Activated T-helper 9 cell treated with anti-CD3 and anti-CD28 coated beads, Interleukin-2, amount 50 U/mL, for 16 hours (primary cell): ENCODE measurements at places on chromosomes 1 and 21.

GRCh38 chr1:224106568-224107281, 7.2 kb upstream of the FBXO28 start:
- no peak for DNase-seq

GRCh38 chr1:167555971-167556714, 2.6 kb upstream of the CREG1 start:
- peak; percentile 54 for DNase-seq

DNA sequence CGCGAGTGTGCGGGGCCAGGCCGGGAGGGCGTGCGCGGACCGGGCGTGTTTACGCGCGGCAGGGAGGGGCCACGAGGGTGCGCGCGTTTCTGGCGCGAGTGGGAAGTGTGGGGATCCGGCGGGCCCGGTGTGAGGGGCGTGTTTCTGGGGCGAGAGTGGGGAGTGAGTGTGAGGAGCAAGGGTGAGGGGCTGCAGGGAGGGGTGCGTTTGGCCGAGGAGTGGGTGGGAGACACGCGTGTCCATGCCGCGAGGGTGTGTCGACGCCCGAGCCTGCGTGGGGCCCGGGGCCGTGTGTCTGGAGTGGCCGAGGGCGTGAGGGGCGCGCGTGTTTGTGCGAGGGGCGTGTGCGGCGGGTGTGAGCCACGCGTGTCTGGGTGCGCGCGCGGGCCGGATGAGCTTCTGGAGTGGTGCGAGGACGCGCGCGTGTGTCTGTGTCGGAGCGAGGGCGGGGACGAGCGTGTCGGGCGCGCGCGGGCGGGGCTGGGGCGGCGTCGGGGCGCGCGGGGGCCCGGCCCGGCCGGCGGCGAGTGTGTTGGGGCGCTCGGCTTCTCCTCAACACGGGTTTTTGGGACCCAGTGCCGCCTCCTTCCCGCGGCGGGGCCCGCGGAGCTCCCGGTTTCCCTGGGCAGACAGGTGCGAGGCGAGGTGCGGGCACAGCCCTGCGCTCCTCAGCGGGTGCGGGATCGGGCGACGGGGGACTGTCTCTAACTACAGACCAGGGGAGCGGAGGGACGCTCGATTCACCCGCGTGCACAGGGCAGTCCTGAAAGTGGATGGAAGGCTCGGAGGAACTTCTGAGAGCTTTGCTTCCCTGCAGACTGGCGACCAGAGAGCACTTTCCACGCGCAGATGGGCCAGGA, 65.8 kb upstream of the VAMP3 start:
- DNase-seq, result peak; percentile 31

DNA sequence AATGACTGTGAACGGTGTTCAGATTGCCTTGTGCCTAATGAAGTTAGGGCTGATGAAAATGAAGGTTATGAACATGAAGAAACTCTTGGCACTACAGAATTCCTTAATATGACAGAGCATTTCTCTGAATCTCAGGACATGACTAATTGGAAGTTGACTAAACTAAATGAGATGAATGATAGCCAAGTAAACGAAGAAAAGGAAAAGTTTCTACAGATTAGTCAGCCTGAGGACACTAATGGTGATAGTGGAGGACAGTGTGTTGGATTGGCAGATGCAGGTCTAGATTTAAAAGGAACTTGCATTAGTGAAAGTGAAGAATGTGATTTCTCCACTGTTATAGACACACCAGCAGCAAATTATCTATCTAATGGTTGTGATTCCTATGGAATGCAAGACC, 96.6 kb downstream of the ZFYVE9 start:
- DNase-seq, result no peak

DNA sequence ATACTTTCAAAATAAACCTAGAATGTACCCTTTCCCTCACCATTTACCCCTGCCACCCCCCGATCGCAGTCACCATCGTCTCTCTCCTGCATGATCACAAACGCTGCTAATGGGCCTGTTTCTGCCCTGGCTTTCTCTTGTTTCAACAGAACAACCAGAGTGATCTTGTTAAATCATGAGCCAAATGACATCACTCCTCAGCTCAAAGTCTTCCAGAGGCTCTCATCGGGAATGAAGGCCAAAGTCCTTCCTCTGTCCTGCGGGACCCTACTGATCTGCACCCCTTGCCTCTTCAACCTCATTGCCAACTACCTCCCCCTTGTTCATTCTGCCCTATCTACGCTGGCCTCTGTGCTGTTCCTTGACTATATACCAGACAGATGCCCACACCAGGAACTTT, 39.4 kb upstream of the PTGFRN start:
- DNase-seq, result no peak

- no peak for DNase-seq
Observed at GRCh38 chr1:231242516-231243198, 1.6 kb downstream of the GNPAT start.

DNA sequence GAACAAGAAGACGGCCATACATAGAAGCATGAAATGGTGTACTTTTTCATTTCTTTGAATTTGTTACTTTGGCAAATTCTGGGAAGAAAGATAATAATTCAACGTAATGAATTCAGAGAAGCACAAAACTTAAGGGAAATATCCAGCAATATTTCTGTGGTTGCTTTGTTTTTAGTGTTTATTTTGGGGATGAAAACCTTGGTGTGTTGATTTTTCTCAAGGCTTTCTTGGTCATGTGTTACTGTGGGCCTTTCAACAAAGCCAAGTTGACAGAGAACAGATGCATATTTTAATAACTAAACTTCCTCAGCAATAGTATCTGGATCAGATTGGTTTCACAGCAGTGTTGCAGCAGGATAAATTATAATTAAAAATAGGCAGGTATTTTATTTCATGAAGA, 273.5 kb downstream of the GPR52 start:
- DNase-seq, result no peak

- DNase-seq, result no peak
Observed at GRCh38 chr1:25832336-25833037, 12.7 kb downstream of the MTFR1L start.

GRCh38 chr1:7538849-7539768, 232.0 kb upstream of the VAMP3 start:
- DNase-seq, result no peak

DNA sequence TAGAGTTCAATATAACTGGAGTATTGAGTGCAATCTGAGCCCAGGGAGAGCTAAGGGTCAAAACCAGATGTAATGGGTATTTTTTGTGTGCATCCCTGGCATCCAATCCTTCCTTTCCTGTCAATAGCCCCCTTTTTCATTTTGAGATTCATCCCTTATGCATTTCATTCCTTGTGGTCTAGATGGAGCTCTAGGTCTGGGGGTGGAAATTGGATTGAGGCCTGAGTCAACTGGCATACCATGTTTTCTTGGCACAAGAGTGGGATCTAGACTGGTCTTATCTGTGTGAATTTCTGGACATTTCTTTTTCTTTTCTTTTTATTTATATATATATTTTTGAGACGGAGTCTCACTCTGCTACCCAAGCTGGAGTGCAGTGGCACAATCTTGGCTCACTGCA, 67.3 kb upstream of the RAB3GAP2 start:
- no peak for DNase-seq

DNA sequence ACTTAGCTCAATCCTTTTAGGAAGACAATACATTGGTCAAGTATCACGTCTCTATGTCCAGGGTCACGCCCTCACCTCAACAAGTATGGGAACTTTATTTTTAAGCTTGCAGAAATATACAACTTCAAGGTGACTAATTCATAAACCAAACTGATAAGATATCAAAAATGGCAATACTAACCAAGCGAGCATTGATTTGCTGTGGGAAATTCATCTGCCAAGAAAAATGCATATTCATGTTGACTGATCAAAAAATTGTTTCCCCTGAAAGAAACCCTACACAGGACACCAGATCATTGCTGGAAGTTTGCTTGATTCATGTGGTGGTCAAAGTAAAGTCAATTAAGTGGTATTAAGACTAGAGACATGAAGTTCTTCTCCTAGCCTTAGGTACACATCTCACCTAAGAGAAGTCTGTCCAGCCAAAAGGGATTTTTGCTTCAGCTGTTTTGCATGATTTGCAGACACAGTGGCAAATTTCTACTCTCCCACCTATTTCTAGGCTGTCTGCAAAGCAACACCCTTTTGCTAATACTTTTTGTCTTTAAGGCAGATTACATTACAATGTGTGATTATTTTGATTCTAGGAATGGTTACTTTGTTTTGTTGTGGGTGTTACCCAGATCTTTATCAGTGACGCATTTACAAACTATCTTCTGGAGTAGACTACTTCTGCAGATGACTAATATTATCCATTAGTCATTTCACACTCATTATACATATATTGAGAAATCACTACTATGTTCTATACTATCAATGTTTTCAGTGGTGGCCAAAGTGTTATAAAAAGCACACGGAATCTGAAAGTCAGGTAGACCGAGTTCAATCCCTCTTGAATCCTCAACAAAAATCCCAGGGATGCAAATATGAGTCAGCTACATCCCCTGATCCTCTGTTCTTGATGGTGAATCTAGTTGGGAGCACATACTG, 12.4 kb downstream of the SAMSN1 start:
- no peak for DNase-seq

- no peak for DNase-seq
Observed at GRCh38 chr1:53270107-53270506, 31.8 kb upstream of the MAGOH start.

DNA sequence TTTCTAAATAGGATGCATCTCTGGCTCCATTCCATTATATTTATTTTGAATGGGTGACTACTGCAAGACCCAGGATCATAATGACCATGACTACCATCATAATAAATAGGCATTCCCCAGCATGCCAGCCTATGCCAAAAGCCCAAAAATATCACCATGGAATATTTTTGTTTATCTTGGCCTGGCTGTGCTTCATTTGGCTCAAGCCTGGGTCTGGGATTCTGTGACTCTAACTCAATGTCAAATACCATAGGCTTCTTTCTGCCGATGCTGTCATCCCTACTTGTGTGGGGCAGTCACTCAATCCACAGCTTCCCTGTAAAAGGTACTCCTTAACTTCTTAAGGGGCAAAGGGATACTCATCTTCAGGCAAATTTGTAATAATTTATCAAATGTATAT, 66.6 kb downstream of the DIRAS3 start:
- no peak for DNase-seq

DNA sequence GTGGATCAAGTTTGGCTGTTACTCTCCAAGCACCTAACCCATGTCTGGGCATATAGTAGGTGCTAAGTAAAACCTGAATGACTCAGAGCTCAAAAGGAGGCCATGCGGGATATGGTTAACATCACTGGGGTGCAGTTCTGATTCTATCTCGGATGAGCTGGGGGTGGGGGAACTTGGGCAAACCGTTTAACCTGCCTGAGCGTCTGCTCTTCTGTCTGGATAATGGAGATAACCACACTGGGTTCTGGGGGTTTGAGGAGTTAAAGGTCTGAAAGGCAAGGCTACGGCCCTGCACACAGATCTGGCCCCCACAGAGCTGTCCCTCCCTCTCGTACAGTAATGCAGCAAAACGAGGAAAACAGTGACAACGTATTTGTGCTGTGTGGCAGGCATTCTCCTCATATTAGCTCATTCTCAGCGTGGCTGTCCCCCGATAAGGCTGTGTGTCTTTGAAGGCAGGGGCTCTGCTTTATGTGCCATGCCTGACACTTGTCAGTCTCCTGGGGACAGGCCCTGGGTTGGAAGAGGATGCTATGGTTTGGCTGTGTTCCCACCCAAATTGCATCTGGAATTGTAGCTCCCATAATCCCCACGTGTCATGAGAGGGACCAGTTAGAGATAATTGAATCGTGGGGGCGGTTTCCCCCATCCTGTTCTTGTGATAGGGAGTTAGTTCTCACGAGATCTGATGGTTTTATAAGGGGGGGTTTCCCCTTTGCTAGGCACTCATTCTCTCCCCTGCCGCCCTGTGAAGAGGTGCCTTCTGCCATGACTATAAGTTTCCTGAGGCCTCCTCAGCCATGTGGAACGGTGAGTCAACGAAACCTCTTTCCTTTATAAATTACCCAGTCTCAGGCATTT, 6.8 kb upstream of the ALDH4A1 start:
- DNase-seq, result no peak

GRCh38 chr1:198424441-198424840, 116.0 kb downstream of the ATP6V1G3 start:
- DNase-seq, result no peak

GRCh38 chr1:110671361-110671760, 3.4 kb downstream of the KCNA3 start:
- no peak for DNase-seq

DNA sequence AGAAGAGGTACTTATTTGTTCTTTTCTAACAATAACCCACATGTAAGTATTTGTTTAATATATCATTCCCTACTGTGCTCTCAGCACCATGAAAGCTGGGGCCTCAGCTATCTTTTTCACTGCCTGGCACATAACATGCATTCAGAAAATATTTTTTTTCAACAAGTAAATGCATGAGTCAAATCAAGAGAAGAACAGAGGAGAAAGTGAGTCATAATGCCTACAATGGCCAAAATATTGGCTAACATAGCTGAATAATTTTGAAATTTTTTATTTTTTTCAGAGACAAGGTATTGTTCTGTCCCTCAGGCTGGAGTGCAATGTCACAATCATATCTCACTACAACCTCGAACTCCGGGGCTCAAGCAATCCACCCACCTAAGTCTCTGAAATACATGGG, 252.2 kb upstream of the ADAMTS5 start:
- DNase-seq, result no peak

DNA sequence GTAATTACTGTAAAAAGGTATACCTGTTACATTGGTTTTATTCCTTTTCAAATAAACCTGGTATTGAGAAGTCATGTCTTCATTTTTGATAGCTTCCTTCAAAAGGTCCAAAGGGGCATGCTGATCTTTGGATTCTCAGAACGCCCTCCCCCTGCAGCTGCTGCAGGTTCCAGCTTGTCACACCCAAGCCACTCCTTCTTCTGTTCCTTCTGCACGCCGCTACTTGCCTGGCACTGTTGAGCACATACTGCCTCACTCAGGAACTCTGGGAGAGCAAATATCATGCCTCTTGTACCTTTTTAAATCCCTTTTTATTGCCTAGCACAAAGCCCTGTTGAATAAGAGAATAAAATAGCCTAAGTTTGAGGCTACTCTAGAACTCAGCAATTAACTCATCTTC, 136.9 kb downstream of the BARHL2 start:
- no peak for DNase-seq

DNA sequence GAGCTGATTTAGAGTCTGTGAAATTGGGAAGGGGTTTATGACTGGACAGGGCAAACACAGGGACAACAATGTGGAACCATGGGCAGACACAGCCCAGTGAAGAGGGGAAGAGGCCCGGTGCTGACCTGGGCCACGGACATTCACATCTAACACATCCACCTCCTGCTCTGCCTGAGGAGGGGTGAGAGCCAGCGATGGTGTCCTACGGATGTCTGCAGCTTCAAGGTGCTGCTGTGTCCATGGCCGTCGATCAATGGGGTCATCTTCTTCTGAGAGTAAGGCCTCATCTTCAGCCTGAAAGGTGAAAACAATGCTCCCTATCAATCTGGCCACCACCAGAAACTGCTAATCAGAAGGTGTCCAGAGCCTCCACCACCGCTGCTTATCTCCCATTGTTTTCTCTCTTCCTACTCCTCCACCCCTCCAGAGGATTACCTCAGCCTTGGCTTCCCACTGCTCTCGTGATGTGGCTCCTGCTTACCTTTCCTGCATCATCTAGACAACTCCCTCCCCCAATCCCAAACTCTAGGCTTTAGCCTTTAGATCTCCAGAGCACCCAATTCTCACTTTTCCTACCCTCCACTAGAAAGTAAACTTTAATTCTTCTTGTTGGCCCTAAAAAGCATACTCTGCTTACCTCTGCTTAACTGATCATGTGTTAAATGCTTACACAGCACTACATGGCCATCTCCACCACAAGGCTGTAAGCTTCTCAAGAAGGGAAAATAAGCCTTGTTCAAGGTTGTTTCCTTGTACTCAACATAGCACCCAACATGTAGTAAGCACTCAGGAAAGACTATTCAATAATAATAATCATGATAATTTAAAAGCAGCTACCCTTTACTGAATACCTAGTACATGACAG, 24.0 kb upstream of the ADAM30 start:
- no peak for DNase-seq

GRCh38 chr1:224432672-224433040, 1.9 kb downstream of the WDR26 start:
- DNase-seq, result no peak
